ENCODE measurements at places on chromosomes 11 and 22.

- DNase-seq: peak; percentile 71
Observed at GRCh38 chr11:130514316-130514715, 65.9 kb downstream of the ADAMTS15 start.

DNA sequence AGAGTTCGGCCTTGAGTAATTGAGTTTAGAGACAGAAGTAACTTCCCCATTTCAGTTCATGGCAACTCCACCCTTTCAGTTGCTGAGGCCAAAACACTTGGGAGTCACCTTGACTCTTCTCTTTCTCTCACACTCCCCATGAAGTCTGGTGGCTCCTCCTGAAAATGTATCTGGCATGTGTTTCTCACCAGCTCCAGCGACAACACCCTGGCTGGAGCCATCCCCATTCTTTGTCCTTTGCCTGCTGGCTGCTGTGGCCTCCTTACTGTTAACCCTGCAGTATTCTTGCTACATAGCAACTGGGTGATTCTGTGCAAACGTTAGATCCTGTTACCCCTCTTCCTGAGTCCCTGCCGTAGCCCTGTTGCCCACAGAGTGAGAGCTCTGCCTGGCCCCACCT lies 23.8 kb downstream of the SLC6A5 start:
- no peak for DNase-seq

GRCh38 chr11:288478-289397 lies at the start of gene PGGHG:
TSS of gene PGGHG (plus strand) at chr11:289126. CDS start at chr11:289817, 691 bp downstream.
- no peak for DNase-seq

DNA sequence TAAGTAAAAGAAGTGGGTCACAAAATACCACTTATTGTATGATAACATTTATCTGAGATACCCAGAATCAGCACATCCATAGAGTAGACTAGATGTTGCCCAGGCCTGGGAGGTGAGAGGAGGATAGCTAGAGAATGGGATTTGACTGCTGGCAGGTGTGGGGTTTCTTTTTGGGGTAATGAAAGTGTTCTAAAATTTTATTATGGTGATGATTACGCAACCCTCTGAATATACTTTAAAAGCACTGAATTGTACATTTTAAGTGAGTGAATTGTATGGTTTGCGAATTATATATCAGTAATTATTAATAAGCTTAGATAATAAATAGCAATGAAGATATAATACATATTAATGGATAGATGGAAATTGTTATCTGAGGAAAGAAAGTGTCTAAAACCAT lies 35.7 kb upstream of the ACAT1 start:
- DNase-seq: no peak

DNA sequence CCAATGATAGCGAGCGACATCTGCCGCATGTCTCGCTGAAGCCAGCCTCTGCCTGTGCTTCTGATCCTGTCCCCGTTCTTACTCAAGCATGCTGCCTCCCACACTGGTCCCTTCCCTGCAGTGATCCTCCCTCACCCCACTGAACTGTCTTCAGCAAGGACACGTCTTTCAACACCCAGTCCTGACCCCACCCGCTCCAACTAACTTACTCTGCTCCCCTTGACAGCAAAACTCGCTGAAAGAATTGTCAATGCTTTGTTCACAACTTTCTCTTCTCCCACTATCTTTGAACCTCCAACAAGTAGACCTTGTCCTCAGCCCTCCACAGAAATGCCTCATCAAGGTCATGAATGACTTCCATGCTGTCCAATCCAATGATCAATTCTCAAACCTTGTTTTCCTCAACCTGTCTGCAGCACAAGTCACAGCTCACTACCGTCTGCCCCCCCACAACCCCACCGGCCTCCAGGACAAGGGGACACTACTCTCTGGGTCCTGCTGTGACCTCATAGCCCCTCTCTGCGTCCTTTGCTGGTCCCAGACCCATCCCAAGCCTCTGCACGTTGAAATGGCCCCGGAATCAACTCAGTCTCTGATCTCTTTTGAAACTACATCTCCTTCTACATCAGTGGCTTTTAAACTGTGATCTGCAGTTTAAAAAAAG lies 108.0 kb downstream of the MICAL3 start:
- no peak for DNase-seq

DNA sequence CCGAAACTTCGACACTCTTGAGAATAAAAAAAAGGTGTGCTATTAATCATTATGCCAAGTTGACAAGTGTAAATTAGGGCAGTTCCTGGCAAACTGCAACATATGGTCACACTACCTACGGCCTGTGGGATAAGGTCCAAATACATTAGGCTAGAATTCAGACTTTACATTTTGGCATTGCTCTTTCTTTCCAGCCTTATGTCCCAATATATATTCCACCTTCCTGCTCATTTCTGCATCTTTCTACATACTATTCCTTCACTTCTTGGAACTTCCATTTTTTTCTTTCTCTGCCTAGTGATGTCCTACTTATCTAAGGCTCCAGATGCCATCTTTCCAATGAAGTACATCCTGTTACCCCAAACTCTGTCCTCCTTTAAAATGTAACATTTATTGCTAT lies 577.2 kb downstream of the LRRC4C start:
- no peak for DNase-seq

GRCh38 chr11:86459682-86460460 lies 85.2 kb downstream of the CCDC81 start:
- DNase-seq: peak; percentile 67

DNA sequence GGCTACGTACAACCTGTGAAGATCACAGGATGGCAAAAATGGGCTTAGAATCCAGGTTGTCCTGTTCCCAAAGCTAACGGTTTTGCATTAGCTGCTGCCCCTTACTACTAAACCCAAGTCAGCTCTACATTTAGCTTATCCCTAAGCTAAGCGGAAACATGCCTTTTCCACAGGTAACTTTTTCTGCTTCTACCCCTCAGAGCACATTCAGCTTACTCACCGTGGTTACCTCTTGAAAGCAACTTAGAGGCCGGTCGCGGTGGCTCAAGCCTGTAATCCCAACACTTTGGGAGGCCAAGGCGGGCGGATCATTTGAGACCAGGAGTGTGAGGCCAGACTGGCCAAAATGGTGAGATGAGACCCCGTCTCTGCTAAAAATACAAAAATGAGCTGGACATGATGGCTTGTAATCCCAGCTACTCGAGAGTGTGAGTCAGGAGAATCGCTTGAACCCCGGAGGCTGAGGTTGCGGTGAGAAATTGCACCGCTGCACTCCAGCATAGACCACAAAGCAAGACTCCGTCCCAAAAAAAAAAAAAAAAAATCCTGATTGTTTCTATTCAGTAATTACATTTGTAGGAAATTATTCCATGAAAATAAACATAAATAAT lies 790 bp upstream of the TMEM41B start:
- peak; percentile 61 for DNase-seq

- peak; percentile 86 for DNase-seq
Observed at GRCh38 chr11:93000511-93001476, 31.3 kb downstream of the MTNR1B start.

GRCh38 chr11:69558519-69558941 lies 77.1 kb downstream of the LINC01488 start:
- DNase-seq: no peak

DNA sequence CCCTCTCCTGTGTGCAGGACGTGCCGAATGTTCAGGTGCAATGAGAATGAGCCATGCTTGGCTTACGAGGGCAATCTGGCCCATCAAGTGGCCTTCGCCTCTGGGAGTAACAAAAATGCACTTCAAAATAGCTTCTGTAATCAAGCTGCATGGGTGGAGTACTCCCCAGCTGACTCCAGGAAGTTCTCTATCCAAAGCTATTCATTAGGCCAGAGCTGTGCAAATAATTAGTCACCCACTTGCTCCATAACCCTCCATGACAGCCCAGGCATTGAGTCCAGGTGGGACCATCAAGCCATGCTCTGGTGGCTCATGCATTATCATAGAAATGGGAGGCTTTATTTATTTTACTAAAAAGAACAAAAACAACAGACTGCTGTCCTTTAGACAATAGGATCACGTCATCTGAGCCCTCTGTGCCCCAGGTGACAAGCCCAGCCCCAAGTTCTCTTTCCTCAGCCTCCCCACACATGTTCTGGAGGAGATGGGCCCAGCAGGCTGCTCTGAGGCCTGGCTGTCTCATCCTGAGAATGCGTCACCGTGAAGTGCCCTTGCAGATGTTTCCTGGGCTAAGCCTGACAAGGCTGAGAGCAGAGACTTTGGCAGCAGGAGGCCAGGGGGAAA lies 244.7 kb downstream of the ETS1 start:
- DNase-seq: peak; percentile 39

GRCh38 chr11:117743121-117743815 lies 53.7 kb downstream of the DSCAML1 start:
- no peak for DNase-seq

DNA sequence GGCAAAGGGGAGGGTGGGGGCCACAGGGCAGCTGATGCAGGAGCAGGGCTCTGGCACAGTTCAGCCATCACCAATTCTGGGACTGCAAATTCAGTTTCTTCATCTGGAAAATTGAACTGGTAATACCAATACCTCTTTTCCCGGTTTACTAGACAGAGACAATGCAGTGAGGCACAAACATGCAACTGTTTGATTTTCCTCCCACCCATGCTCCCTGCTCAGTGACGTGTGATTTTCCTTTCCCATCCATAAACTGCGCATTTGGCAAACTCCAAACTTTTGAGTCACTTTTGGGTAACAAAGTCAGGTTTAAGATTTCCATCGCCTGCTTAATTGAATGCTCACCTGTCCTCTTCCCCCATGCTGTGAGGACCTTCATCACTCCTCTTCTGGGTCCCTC lies 23.2 kb downstream of the P2RY2 start:
- no peak for DNase-seq

DNA sequence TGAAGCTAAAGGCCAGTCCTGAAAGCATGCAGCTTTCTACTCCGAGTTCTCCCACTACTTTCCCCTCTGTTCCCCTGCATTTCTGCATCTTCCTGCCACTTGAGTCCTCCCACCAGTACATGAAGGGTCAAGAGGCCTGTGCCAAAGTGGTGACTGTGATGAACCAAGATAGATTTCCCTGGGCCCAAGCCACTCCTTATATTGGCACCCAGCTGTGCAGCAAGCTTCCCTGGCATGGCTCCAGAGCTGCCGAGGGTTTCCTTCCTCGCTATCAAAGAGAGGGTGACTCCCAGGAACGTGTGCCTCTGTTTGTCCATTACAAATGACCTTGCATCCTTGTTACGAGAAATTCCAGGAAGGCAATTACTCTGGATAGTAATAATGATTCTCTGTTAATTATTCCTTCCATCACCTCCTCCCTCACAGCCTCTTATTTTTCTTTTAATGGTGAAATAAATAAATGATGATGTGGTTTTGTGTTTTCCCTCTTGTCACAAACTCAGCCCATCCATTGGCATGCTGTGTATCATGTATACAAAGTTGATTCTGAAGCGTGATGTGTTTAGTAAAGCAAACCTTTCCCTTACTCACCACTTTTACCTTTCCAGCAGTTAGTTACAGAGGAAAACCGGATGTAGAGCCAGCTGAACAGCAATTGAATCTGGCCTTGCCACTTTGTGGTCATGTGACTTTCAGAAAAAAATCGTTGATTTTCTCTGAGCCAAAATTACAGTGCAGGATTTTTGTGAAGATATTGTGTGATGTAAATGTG lies 8.3 kb downstream of the SRSF8 start:
- peak; percentile 8 for DNase-seq

DNA sequence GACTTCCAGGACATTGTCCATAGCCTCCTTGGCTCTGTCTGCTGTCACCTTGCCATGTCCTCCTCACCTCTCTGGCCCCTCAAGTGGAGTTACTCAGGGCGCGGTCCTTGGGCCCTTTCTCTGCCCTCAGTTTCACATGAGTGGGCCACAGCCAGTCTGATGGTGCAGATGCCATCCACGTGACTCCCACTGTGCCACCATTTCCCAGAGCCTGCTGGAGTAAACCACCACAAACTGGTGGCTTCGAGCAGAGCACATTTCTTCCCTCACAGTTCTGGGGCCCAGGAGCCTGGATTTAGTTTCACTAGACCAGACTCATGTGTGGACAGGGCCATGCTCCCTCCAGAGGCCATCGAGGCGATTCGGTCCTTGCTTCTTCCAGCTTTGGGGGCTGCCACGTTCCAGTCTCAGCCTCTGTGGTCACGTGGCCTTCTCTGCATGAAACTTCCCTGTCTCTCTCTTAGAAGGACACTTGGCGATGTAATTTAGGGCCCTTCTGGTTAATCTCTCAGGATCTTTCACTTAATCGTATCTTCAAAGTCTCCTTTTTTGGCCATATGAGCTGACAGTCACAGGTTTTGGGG lies 14.6 kb downstream of the SMARCB1 start:
- DNase-seq: no peak

- no peak for DNase-seq
Observed at GRCh38 chr11:125397421-125397820, 98.6 kb downstream of the FEZ1 start.

DNA sequence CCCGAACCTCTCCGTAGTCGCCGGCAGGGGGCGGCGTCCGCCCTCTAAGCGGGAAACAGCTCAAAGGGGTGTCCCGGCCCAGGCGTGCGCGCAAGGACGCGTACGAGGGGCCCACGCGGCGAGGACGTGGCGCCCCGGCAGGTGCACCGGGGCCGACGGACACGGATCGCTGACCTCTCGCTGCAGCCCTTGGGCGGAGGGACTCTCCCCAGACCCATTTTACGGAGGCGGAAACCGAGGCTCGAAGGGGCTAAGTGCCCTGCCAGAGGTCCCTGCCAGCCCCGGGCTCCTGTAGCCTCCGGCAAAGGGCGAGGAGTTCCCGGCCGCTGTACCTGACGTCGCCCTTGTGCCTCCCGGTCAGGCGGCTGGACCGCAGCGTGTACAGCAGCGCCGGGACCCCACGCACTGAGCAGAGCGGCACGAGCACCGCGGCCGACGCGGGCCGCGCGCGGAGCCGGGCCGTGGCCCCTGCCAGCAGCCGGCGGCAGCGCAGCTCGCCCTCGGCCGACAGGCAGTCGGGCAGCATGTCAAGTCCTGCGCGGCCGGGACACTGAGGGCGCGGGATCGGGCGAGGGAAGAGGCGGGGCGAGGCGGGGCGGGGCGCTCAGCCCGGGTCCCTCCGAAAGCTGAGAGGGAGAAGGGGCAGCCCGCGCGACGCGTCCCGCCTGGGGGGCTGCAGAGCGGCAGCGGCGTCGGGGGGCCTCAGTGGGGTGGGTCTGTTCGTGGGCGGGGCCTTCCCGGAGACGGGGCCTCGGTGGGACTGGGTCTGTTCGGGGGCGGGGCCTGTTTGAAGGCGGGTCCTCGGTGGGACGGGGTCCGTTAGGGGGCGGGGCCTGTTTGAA lies at the start of gene NUDT8:
NUDT8 (minus strand) TSS at position 552 of the 842 bp plus-strand sequence; CDS start at position 526, 26 bp downstream.
- peak; percentile 53 for DNase-seq

DNA sequence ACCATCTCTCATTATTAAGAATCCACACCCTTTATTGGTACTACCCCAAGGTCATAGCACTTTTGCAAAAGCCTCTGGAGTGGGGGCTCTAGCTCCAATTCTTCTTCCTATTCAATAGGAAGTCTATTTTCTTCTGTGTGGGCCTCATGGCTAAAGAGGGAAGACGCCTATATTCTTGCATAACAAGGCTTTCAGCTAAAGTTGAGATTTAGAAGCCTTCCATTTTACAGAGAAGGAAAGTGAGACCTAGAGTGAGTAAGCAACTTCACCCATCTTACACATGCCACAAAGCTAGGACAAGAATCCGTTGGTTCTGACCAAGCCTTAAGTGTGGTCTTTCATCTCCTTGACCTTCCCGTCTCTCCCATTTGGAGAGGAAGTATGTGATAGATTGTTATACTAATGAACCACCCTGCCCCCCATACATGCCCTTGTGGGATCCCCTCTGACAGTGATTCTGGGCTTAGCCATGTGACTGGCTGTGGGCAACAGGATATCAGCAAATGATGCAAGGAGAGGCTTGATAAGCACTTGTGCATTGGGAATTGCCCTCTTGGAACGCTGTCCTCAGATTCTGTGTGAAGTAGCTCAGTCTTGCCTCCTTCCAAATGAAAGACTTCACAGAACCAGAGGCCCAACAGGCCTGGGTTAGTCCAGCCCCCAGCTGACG lies 12.3 kb downstream of the BACE1 start:
- DNase-seq: peak; percentile 49

GRCh38 chr11:111417011-111417765 lies 38.1 kb upstream of the POU2AF1 start:
- no peak for DNase-seq

- no peak for DNase-seq
Observed at GRCh38 chr11:2216400-2217064, 44.9 kb upstream of the TH start.
